Stimulated activated CD4-positive, alpha-beta T cell treated with anti-CD3 and anti-CD28 coated beads, Interleukin-1b, Interleukin-23, amount 100 ng/mL, for 1 hour (primary cell): ENCODE measurements at places on chromosomes 3 and 15.

GRCh38 chr15:70879401-70879800 lies 12.8 kb downstream of the THAP10 start:
- DNase-seq = no peak

DNA sequence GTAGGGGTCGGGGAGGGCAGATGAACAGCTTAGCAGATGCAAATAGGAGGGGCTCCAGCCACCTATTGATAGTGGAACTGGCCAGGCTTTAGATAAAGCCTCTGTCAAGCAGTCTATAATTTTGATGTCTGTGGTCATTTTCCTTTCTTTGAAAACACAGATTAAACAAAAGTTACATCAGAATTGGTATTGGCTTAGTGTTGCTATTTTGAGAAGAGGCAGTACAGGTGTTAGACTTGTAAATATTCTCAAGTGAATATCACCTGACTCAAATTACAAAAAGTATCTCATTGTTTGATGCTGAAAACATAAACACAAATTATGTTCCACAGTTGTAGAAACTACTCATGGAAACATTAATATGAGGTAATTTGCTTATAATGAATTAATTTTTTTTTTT lies 18.1 kb downstream of the GHRL start:
- no peak for DNase-seq

- DNase-seq = no peak
These were observed 7.7 kb downstream of the SNX4 start for GRCh38 chr3:125512135-125512920.

GRCh38 chr15:31031471-31032067 lies 40.1 kb upstream of the MTMR10 start:
- no peak for DNase-seq

DNA sequence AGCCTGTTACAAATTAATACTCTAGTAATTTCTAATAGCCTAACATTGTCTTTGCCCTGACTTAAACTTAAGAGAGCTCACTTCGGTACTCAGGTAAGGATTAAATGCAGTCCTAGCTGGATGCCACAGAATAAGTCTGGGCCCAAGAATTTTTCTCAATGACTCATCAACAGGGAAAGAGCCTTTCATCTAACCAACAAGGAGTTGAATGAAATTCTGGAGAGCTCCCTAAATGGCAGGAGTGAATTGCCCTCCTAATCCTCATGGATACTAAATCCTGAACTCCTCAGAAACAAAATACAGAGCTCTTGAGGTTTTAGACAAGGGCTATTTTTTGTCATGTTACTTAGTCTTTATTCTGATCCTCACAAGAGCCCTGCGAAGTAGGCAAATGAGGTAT lies 159.5 kb downstream of the PLCH1 start:
- DNase-seq = no peak

DNA sequence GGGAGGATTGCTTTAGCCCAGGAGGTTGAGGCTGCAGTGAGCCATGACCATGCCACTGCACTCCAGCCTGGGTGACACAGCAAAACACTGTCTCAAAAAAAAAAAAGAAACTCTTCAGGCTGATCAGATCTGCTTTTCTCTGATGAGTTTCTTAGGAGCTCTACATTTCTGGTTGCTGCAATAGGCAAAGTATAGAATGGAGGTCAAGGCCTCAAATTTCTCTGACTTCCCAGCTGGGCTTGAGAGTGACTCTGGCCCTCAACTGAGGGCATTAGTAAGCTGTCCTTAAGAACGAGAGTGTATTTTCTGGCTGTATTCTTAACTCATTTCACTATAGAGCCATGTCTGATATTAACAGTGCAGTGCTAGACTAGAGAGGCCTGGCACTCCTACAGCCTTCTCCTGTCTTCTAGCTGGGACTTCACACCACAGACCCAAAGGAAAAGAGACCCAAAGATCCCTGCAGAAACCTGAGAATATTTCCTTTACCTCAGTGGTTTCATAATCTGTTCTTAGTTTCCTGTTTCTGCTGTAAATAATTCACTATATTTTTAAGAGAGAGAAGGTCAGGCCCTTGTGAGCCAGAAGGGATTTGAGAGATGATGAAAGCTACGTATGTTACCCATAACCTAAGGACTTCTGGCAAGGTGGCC lies 2.0 kb upstream of the NR1I2 start:
- DNase-seq = no peak

DNA sequence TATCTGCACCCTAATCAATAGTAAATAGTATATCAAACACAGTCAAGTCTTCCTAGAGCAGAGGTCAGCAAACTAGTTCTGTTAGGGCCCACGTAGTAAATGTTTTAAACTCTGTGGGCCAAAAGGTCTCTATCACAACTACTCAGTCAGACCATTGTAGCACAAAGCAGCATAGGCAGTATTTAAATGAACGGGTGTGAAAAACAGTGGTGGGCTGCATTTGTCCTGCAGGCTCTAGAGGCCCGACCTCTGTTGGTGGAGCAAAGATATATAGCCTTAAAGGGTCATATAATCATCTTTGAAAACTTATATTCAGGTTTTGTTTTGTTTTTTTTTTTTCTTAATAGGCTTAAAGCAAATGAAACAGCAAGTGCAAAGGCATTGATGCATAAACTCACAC lies 326.4 kb upstream of the TRIM42 start:
- DNase-seq = no peak

DNA sequence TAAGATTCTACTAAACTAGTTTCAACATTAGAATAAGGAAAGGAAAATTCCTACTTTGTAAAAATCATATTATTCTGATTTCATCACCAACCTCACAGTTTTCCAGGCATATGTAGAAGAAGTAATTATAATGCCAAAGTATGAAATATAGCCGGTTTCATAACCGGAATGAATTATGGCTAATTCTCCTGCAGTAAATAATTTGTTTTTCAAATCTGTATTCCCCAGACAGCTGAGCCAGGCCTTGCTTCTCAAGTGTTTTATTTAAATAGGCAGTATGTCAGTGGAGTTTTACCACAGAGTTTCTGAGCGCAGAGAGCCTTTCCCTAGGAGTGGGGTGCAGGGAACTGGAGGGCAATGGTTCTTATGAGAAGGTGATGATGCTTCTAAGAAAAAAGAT lies 8.7 kb upstream of the CPA3 start:
- no peak for DNase-seq

DNA sequence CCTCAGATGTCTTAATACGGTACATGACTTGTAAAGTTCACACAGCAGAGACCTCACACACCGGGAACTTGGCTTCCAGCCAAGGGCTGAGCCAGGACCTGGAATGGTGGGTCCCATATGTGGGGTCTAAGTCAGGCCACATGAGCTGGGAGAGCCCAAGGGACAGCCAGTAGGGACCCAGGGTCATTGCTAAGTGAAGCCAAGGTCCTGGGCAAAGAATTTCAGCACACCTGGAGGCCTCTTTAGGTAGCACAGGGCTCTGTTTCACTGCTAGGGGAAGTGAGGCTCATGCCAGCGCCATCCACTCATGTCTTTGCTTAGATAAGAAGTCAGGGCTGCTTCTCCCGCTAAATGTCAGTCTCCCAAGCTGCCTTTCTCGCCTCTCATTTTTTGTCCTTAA lies 116.6 kb upstream of the TLE3 start:
- no peak for DNase-seq

- no peak for DNase-seq
These were observed 50.6 kb upstream of the PHLDB2 start for GRCh38 chr3:111808439-111808838.

- DNase-seq = no peak
These were observed 210.6 kb upstream of the ZPLD1 start for GRCh38 chr3:102224171-102224570.

DNA sequence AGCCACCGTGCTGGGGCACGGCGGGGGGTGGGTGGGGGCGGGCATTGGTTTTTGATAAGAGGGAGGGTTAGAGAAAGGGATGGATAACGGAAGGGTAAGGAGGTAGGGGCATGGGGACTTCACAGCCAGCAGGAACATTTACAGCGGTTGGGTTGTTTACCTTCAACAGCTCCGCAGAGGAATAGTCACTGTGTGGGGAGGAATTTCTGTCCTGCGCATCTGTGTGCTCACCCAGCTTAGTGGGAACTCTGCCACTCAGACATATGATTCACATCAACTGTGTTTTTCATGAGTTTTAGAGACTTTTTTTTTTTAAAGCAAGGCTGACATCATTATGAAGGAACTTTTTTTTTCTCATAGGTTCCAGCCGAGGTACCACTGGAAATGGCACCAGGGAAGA lies 19.6 kb downstream of the CHRD start:
- no peak for DNase-seq

DNA sequence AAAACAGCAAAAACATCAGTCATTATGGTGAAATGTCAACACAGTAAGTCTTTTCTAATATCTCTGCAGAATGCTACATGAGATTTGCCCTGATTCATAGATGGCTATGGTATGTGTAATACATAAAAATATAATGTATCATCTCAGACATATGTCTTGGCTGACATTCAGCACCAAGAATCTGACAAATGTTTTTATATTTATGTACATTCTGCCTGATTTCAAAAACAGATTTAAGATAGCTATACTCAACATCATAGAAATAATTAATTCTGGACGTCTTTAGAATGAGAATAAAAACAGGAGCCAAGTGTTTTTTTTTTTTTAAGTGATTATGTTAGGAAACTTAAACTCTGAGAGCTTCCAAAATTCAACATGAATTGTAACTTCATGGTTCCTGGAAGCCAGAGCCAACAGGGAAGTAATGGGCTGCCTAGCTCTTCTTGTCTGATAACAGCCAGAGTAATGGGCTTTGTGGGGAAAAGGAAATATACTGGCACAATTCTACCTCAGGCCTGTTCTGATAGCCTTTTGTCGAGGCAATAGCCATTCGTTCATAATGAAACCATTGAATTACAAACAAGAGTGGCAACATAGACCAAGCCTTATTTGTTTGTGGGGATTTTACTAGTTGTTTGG lies 184.4 kb downstream of the VGLL4 start:
- DNase-seq = no peak

DNA sequence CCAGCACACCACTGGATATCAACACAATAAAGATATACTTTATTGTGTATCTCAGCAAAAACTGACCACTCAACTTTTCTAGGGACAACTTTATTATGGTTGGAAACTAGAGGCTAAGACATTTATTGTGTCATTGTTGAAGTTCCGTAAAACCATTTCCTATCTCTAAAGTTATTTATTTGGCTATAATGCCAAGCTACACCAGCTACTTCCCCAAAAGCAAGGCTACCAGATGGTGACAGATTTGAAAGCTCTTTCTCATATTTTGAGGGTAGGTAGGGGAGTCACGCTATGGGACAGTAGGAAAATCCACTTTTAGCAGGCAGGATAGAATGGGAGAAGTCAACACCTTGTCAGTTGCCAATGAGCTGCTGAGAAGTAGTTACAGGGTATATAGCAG lies 834.6 kb upstream of the CFAP20DC start:
- DNase-seq = no peak

DNA sequence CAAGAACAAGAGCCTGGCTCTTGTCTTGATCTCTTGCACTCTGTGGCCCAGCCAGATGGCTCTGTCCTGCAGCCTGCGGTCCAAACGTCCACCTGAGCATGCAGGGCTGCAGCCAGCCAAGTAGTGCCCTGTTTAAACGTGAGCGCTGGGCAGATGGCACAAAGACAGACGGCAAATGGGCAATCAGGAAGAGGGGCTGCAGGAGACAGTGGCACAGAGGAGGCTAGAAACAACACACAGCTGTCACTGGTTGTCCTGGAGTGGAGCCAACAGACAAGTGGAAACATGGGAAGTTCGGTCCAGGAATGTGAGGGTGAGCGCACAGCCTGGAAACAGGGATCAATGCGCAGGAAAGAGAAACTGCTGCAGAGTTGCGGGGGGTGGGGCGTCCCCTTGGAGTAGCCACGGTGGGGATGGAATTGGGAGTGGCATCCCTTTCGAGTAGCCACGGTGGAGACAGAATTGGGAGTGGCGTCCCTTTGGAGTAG lies 10.7 kb upstream of the ZXDC start:
- no peak for DNase-seq

GRCh38 chr15:52337198-52337853 lies 41.7 kb upstream of the MYO5C start:
- no peak for DNase-seq

DNA sequence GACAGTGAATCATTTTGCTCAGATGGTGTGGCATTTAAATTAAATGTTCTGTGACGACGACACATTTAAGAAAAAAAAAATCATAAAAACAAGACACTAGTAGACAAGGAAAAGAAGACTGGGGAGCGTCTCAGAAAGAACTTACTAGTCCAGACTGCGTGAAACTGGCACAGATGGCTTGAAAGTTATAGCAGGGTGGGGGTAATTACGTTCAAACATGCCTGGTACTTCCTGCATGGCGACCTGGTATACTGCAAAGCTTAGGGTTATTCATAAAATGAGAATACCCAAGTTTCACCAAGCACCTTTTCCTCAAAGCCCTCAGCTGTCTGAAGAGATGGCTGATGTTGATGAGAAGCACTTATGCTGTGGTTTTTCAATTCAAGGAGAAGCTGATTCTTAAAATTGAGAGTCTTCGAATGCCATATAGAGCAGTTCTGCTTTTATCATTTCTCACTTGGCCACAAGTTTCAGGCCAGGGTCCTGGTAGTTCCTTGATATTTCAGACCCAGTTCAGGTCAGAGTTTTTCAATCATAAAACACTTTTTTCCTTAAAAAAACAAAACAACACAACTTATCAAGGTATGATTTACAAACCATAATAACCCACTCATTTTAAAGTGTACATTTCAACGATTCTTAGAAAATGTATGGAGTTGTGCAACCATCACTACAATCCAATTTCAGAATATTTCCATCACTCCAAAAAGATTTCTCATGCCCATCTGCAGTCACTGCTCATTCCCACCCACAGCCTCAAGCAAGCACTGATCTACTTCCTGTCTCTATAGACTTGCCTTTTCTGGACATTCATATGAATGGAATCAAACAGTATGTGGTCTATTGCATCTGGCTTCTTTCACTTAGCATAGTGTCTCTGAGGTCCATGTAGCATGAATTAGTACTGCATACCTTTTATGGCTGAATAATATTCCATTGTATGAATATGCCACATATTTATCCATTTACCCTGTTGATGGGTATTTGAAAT lies 24.7 kb downstream of the PCOLCE2 start:
- DNase-seq = no peak

DNA sequence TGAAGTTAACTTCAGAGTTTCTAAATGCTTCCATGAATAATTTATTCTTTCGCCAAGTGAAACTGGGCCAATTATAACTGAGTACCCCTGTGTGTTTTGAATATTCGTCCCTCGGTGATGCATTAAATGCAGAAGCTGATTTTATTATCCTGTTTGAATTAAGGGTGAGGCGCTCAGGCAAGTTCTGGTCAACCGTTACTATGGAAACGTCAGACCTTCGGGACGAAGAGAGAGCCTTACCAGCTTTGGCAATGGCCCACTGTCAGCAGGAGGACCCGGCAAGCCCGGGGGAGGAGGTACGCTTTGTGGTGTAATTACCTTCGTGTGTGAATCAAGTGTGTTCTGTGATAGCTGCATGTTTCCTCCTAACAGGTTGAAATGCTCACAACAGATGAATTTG lies 239.8 kb downstream of the ITPR1 start:
- no peak for DNase-seq

DNA sequence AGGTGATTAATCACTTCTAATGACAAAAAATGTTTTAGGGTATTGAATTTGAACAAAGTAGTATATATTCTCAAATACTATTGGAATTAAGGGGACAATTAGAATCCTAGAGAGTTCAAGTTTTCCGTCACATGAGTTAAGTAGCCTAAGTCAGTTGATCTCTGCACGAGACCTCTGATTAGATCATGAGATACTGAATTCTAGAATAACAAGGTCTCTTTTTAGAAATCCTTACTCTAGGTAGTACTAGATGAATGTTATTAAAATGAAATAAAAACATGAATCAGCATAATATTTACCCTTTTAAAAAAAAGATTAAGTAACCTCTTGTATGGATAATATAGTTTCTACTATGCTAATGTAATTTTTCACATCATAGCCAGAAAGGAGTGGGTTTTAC lies 43.4 kb downstream of the MYO5A start:
- no peak for DNase-seq
